ENCODE measurements at places on chromosomes 16 and 17.
A peak's percentile ranks its signal among the peaks of the same experiment; 100 is the strongest.

GRCh38 chr17:17096438-17097178 is 54.4 kb downstream of the MPRIP start:
- peak; percentile 76 for DNase-seq

GRCh38 chr17:44384281-44384822 is 5.1 kb downstream of the ITGA2B start:
- DNase-seq = no peak

- DNase-seq = no peak
Measured at GRCh38 chr17:37480427-37480826, 9.3 kb upstream of the DUSP14 start.

DNA sequence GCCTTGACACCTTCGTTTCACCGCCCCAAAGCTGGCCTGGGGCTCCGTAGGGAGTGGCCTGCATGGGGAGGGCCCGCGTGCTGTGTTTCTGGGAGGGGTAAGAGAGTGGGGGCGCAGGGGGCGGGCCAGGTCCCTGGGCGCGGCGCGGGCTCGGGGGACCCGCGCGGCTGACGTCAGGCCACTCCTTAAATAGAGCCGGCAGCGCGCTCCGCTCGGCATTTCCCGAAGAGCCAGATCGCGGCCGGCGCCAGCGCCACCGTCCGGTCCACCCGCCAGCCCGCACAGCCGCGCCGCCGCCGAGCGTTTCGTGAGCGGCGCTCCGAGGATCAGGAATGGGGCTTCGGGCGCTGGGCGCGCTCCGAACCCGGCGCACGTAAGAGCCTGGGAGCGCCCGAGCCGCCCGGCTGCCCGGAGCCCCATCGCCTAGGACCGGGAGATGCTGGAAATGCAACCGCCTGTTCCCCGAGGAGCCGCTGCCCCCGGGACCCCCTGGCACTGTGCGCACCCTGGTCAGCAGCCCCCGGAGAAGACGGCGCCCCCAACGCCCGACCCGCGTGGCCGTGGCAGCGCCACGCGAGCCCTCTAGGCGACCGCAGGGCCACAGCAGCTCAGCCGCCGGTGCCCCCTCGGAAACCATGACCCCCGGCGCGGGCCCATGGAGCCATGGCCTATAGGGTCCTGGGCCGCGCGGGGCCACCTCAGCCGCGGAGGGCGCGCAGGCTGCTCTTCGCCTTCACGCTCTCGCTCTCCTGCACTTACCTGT is at the start of gene HS3ST2:
TSS of gene HS3ST2 (plus strand) at position 215 of the 763 bp plus-strand sequence. CDS start at position 664, 449 bp downstream.
- DNase-seq = peak; percentile 24

GRCh38 chr17:58121925-58122324 is 26.3 kb upstream of the OR4D1 start:
- peak; percentile 29 for DNase-seq

GRCh38 chr16:85041219-85042166 is 13.9 kb downstream of the KIAA0513 start:
- DNase-seq = no peak

- DNase-seq = no peak
Measured at GRCh38 chr16:13351181-13351580, 449.8 kb downstream of the SHISA9 start.

GRCh38 chr16:69934044-69934443 is 17.1 kb upstream of the CLEC18A start:
- no peak for DNase-seq

GRCh38 chr16:89801800-89802199 is 14.6 kb downstream of the FANCA start:
- peak; percentile 29 for DNase-seq

DNA sequence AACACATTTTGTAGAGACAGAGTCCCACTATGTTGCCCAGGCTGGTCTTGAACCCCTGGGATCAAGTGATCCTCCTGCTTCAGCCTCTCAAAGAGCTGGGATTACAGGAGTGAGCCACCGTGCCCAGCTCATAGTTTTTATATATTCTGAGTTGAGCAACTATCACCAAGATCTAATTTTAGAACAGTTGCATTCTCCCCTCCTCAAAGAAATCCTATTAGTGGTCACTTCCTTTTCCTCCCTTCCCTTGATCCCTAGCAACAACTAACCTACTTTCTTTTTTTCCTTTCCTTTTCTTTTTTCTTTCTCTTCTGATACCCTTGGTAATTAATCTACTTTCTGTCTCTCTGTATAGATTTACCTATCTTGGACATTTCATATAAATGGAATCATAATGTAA is 61.5 kb upstream of the B4GALNT2 start:
- peak; percentile 16 for DNase-seq

DNA sequence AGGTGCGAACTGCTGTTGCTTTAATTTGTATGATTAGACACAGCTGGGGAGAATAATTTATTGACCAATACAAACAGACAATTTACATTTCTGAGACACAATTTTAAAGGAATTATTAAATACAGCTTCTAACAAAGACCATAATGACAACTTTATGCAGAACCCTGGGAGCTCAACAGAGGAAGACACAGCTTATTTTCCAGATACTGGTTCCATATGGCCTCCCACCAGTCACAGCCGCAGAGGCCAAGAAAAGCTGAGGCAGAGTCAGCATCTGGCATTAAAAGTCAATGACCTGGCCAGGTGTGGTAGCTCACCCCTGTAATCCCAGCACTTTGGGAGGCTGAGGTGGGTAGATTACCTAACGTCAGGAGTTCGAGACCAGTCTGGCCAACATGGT is 66.1 kb upstream of the BCAR1 start:
- DNase-seq = no peak

GRCh38 chr16:70418993-70419318 is 19.9 kb downstream of the ST3GAL2 start:
- no peak for DNase-seq
